ENCODE measurements at places on chromosomes 13 and 19. TPM values are rescaled to one million over a fixed set of nuclear protein-coding genes. Genes with fewer than 3 reads are reported as not detected.

The FAAP24 gene
- 4.3 TPM for total RNA-seq

The ZNF439 gene
- total RNA-seq: 15.5 TPM

The CYP2A6 gene
- total RNA-seq: not detected

The KLK5 gene
- not detected for total RNA-seq

The F10 gene
- total RNA-seq: 3.0 TPM

The ZNF667 gene
- 3.2 TPM for total RNA-seq

DNA sequence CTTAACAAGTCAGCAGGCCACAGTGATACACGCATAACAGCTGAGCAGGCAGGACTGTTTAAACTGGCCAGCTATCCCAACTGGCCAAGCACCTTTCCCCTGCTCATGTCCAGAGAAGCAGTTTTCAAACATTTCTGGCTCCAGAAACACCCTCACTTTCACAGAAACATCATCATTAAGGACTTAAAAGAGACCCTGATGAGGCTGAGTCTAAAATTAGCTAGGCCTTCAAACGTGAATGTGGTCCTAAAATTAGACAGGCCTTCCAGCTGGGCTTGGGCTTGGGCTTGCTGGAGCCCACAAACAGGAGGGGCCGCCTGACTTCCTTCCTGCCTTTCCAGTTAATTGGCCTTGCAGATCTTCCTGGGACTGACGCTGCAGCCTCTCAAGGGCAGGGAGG lies 334.2 kb downstream of the DNAJC15 start:
- no peaks in the 10 kb centered on the region for H3K36me3 ChIP-seq
- no peaks in the 10 kb centered on the region for H3K27me3 ChIP-seq
- no peaks in the 10 kb centered on the region for H3K4me1 ChIP-seq
- peak; percentile 71 for DNase-seq
- no peak overlapping the region for H3K4me3 ChIP-seq

DNA sequence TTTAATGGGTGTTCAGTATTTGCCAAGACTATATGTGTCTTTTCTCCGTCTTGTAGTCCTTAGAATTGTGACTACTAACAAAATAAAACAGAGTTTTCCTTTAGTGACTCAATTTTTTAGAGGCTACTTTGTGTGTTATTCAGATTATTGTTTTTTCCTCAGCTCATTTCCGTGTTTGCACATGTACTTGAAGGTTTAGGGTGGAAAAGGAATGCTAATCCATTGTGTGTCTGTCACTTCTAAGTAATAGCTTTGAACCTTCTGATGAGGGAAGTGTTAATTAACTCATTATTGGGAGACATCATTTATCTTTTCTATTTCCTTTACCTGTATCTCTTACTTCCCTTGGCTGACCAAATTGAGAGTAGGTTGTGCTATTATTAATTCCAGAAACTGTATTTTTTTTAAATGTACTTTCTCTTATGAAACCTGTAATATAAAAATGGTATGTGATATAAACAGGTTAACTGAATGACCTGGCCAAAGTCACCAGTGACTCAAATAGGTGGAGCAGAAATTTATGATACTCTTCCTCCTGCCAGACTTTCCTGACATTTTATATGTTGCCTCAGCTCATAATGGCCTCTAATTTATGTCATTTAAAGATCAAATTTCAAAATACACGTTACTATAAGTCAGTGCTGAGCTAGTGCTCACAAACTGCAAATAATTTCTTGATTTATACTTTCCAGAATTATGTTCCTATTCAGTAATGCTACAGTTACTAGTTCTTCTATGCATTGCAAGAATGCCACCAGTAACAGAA lies 88.8 kb downstream of the LMO7 start:
- no peaks in the 10 kb centered on the region for H3K27me3 ChIP-seq
- H3K27ac ChIP-seq: no peak overlapping the region
- DNase-seq: no peak
- no peak overlapping the region for H3K4me3 ChIP-seq

GRCh38 chr19:41795031-41795461 lies 1.3 kb upstream of the CEACAM3 start:
- DNase-seq: no peak
- peaks cover 33% of the 10 kb centered on the region for H3K4me1 ChIP-seq
- H3K27ac ChIP-seq: no peak overlapping the region
- H3K36me3 ChIP-seq: no peaks in the 10 kb centered on the region
- peaks cover 59% of the 10 kb centered on the region for H3K27me3 ChIP-seq

GRCh38 chr13:95385798-95386197 lies 84.5 kb upstream of the ABCC4 start:
- peaks cover 72% of the 10 kb centered on the region for H3K27me3 ChIP-seq
- peaks cover 25% of the 10 kb centered on the region for H3K4me1 ChIP-seq
- no peak for DNase-seq
- H3K27ac ChIP-seq: no peak overlapping the region
- no peak overlapping the region for H3K4me3 ChIP-seq

- H3K4me3 ChIP-seq: no peak overlapping the region
- H3K4me1 ChIP-seq: peaks cover 6% of the 10 kb centered on the region
- H3K36me3 ChIP-seq: no peaks in the 10 kb centered on the region
- DNase-seq: no peak
Measured at GRCh38 chr19:28495046-28495445, 717.9 kb downstream of the UQCRFS1 start.

GRCh38 chr19:11873762-11874161 lies 13.8 kb upstream of the ZNF69 start:
- DNase-seq: no peak
- no peaks in the 10 kb centered on the region for H3K27me3 ChIP-seq
- H3K36me3 ChIP-seq: peaks cover 11% of the 10 kb centered on the region
- H3K4me3 ChIP-seq: no peak overlapping the region
- no peaks in the 10 kb centered on the region for H3K4me1 ChIP-seq

DNA sequence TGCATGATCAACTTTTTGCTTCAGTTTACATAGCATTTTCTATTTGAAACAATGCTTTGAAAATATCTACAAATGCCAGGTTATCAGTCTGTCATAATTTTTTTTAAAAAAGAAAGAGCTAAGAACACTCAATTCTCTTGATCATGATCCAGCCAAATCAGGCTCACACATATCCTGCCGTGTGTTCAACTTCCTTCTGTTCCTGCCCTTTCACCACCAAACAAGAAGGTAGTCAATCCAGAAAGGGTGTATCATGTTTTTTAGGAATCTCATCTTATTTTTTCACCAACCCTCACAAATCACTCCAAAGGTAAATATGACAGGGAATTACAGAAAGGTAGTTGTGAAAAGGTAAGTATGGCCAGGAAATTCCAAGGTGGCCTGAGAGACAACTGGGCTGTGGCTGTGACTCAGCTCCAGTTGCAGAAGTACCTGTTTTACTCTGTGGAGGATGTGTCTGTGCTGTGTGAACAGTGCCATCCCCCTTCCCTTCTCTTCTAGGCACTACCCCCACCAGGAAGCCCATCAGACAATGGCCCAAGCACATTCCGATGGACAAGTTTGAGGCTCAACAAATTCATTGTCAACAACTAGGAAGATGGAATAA lies 138.8 kb upstream of the GJB6 start:
- H3K36me3 ChIP-seq: no peaks in the 10 kb centered on the region
- H3K4me1 ChIP-seq: no peaks in the 10 kb centered on the region
- no peak for DNase-seq
- no peaks in the 10 kb centered on the region for H3K27me3 ChIP-seq

DNA sequence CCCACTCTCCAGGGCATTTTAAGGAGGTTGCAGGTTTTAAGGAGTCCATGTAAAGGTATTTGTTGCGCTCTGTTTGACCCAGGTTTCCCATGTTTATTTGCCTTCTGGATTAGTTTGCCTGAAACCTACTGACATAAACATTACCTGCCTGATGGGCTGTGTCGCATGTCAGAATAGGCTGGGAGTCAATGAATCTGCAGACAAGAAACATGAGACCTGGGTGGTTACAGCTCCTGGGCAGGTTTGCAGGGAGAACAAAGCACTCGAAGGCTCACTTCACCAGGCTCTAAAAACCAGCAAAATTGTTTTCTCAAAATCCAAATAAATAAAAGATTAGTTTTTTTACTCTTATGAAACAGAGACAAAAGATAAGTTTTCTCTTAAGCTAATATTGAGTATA lies 114.4 kb upstream of the SERTM1 start:
- H3K27me3 ChIP-seq: no peaks in the 10 kb centered on the region
- H3K36me3 ChIP-seq: no peaks in the 10 kb centered on the region
- DNase-seq: no peak
- H3K4me3 ChIP-seq: no peak overlapping the region
- H3K4me1 ChIP-seq: no peaks in the 10 kb centered on the region

DNA sequence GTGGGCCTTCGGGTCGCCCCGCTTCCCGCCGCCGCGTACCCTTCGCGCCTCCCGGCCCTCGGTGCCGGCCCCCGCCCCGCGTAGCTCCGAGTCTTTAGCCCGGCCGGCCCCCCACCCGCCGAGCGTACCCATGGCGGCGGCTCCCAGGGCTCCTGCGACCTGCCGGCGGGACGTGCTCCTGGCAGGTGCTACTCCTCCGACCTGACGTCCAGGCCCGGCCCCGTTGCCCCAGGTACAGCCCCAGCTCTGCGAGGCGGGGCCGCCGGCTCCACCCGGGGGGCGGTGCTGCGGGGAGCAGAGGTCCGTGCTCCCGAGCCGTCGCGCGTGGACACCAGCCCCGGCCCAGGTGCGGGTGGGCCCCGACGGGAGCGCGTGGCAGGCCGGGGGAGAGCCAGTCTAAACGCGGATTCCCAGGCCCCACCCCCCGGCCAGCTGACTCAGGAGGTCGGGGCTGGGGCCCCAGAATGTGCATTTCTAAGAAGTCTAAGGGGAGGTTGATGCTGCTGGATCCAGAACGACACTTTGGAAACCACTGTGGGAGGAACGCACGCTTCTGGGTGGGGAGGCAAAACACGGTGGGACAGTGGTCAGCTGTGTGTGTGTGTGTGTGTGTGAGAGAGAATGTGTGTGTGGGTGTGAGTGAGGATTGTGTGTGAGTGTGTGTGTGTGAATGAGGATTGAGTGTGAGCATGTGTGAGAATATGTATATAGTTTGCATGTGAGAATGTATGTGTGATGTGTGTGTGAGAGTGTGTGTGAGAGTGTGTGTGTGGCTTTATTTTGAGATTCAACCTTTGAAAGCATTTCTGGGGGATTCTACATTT lies at the start of gene SLC15A1:
Gene SLC15A1, minus strand, starts transcription at position 206 of the 824 bp plus-strand sequence. Its CDS starts 74 bp downstream, at position 132.
- peak within 1 kb of the TSS; percentile 16 for H3K4me3 ChIP-seq
- no peaks in the 10 kb centered on the region for H3K36me3 ChIP-seq
- H3K27me3 ChIP-seq: peaks cover 16% of the 10 kb centered on the region
- no peak within 1 kb of the TSS for H3K27ac ChIP-seq
- no peak for DNase-seq

GRCh38 chr13:96403241-96403640 lies 313.3 kb downstream of the HS6ST3 start:
- DNase-seq: no peak
- no peaks in the 10 kb centered on the region for H3K4me1 ChIP-seq
- no peaks in the 10 kb centered on the region for H3K36me3 ChIP-seq
- H3K27ac ChIP-seq: no peak overlapping the region
- H3K4me3 ChIP-seq: no peak overlapping the region
- H3K27me3 ChIP-seq: no peaks in the 10 kb centered on the region

DNA sequence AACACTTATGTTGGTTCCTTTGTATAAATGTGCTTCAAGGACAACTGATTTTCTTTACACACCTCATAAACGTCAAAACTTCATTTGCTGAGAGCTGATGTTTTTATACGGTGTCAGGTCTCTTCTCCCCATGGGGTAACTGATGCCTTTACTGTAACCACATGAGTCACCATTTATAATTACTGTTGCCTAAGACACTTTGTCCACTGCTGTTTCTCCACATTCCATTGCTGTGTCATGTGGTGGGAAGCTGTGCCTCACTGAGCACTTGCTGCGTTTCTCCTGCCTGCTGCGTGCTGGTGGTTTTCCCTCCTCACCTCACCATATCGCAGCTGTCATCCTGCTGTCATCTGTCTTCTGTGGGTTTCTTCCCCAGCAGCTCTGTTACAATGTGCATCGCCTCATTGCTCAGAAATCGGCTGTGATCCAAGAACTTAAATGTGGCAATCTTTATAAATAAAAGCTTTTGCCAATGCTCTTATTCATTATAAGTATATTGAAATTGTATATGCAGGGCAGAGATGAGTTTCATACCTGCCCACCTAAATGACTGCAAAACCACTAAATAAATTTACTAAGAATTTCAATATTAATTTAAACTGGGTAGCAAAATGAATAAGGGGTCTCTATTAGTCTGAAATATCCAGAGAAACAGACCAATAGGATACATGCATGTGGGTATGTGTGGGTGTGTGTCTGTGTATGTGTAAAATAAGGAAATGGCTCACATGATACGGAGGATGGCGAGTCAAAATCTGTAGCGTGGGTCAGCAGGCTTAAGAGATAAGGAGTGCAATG lies 547.0 kb upstream of the SLITRK5 start:
- H3K4me3 ChIP-seq: no peak overlapping the region
- H3K27ac ChIP-seq: no peak overlapping the region
- no peaks in the 10 kb centered on the region for H3K27me3 ChIP-seq
- no peaks in the 10 kb centered on the region for H3K36me3 ChIP-seq

- H3K4me1 ChIP-seq: peaks cover 48% of the 10 kb centered on the region
- no peaks in the 10 kb centered on the region for H3K36me3 ChIP-seq
- peak overlapping the region; percentile 2 for H3K27ac ChIP-seq
- H3K4me3 ChIP-seq: no peak overlapping the region
Measured at GRCh38 chr13:46339035-46339666, 47.9 kb downstream of the RUBCNL start.

DNA sequence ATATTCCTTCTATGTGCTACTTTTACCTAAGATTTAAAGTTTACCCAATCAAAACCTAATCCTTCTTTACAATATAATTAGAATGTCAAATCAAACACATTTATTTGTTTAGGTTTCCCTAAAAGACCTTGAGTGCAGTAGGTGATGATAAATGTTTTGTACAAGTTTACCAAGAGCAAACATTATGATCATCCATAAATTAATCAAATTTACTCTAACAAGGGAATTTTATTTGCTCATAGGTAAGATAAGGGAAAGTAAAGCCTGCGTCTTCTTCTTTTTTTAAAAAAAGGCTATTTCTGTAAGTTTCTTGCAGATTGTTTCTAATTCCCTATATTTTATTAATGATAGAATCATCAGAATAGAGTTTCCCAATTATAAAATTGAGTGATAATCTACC lies 48.0 kb upstream of the PCDH17 start:
- no peak overlapping the region for H3K27ac ChIP-seq
- no peak overlapping the region for H3K4me3 ChIP-seq
- H3K36me3 ChIP-seq: no peaks in the 10 kb centered on the region
- H3K4me1 ChIP-seq: no peaks in the 10 kb centered on the region

DNA sequence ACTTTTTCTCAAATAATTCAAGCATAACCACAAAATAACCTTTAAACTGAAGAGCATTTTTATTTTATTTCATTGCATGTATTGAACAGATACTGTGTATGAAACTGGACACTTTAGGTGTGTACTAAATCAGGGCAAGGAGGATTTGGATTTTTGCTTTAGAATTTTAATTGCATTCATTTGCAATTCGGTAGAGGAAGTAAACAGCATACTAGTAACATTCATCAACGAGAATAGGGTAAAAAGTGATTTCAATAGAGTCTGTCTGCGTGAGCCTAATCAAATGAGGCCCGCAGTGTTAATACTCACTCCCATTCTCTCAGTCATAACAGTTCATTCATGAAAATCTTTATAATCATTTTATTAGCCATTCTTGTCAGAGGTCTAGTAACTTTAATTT lies 200.2 kb downstream of the SPRY2 start:
- no peak overlapping the region for H3K27ac ChIP-seq
- no peak overlapping the region for H3K4me3 ChIP-seq
- no peak for DNase-seq
- H3K36me3 ChIP-seq: no peaks in the 10 kb centered on the region
- no peaks in the 10 kb centered on the region for H3K27me3 ChIP-seq

Data from spleen (tissue), 13 donors.